Natural killer cell (primary cell): ENCODE measurements at places on chromosomes 6 and 20.

- no peak for DNase-seq
These were observed 158.5 kb downstream of the PHACTR1 start for GRCh38 chr6:12875051-12875450.

DNA sequence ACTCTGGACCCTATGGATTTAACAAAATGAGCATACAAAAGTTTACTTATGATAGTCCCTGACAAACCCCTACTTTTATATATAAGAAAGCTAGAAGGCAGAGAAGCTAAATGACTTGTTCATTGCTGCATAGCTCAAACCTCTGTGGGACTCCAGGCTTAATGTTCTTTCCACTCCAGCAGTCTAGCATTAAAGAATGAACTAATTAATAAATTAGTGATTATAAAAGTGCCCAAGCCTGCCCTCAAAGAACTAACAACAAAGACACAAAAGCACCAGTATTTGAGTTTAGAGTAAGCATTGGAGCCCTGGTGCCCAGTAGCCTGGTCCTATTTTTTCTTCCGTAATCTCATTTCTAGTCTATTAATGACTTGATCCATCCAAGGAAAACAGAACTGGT, 59.9 kb downstream of the LAMA4 start:
- DNase-seq, result no peak

GRCh38 chr6:122246906-122247658, 152.4 kb upstream of the HSF2 start:
- DNase-seq, result no peak

DNA sequence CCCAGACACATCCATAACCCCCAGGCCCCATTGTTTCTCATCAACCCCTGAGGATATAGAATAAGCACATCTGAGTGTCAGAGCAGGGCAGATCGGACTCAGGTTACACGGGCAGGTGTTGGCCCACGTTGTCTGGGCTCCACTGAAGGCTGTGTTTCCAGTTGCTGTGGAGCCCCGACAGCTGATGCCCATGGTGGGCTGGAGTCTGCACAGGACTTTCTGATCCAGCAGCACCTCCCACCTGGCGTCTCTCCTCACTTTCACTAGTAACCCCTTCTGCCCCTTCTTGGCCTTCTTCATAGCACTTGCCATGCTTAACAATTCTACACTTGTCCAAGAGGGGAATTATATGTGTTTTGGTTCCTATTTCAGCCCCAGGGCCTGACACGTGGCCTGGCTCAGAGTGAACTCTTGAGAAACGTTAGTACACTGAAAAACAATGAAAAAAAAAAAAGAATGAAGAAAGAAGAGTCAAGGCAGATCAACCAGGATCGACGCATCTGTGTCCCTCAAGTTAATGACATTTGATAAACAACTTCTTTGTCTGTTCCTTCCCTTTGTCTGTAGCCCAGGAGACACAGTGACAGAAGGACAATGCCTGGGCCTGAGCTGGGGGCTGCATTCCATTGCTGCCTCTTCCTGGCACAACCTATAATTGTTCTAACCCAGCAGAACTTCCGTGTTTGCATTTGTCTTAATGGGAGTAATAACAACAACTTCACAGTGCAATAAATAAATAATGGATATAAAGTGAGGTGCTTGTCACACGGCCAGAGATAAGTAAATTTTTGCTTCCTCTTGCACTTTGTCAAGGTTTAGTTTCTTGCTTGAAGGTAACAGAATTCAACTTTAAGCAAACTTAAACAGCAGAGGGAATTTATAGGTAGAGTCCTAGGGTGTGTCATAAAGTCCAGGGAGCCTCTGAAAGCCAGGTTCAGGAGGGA, 224.2 kb upstream of the SSTR4 start:
- DNase-seq, result no peak

- DNase-seq, result no peak
These were observed 37.2 kb downstream of the SCML4 start for GRCh38 chr6:107786709-107787588.

GRCh38 chr6:79435746-79436145, 101.5 kb downstream of the LCA5 start:
- DNase-seq, result no peak

DNA sequence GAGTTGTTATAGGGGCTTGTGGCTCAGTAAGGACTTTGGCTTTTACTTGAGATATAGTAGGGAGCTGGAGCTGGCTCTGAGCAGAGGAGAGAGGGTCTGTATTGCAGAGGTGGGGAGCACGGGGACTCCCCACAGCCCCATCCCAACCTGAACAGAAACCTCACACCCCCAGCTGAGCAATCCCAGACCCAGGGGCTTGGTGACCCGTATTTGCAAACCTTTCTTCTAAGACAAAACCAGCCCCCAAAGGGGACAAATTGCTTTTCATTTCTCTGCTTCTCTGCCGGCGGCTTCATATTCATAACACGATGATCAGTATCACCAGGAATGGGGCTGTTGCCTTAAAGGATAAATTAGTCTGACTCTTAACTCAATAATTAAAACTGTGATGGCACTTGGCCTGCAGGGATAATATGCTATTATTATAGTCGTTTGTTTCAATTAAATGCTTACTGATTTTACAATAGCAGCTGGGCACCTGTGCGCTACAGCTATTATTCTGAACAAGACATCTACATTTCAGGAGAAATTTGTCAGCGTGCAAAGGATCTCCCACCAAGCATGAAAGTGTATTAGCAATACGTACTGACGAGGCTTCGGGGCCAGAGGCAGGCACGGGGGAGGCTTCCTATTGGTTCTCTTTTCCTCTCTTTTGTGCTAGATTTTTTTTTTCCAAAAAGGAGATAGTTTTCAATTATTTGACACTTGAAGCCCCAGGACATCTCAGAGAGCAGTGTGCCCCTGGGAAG, 118.1 kb downstream of the TOX2 start:
- no peak for DNase-seq

DNA sequence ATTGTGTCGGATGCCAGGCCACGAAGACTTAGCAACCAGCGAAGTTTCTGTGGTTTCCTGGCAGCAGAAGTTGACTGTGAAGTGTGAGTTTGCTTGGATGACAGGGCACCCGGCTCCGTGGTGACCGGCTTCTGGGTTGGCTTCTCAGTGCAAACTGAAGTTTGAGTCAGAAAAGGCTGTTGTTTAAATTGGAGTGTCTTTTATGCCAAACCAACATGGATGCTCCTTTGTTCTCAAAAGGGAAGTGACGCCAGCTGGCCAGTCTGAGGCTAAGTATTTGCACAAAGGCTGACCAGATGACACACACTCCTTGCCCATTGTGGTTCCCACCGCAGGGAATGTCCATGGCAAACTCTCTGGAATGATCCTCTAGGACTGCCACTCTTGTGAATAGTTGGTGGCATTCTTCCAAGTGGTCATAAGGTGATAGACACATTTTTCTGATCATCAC, 164.8 kb upstream of the QKI start:
- no peak for DNase-seq

DNA sequence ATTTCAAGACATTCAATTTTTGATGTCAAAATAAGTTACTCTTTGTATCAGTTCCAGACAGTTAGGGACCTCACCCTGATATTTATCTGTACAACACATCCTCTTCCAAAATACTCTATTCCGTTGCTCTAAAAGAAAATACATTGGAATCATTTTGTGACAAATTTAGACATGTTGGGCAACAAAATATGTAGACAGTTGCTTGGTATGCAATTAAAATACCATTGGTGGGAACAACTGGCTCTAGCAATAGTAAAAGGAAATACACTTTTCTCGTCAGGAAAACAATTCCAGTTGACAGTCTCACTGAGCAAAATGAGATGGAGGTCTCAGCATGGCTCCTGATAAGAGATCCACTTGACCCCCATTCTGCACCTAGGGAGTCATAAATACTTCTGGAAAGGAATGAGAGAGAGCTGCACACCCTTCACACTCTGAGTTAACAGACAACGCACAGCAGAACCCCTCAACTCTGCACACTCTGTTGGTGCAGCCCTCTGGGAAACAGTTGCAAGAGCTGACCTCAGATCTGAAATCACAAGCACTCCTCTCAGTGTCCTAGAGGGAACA, 171.3 kb upstream of the NT5E start:
- DNase-seq, result no peak

DNA sequence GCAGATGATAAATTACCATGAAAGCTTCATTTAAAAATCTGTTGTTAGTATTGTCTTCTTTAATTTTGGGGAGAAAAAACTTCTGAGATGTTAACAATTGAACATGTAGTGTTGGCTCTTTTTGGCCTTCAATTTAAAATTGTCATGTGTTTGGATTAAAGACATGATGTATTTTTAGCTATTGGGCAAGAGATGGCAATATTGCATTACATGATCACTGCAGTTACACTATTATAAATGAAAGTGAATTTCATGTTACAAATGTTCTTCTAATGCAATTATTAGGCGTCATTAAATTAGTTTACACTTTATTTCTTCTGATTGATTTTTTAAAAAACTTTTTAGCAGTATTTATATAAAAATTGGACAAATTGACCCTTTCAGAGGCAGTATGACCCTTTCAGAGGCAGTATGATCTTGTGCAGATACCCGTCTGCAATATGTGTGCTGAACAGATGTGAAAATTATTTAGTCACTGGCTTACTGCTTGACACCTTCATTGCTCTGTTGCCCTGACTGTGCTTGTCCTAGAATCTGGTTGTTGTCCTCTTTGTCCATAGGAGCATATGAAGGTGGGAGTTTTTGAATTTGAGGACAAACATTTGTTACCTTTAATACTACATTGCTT, 25.8 kb downstream of the CDKAL1 start:
- no peak for DNase-seq

DNA sequence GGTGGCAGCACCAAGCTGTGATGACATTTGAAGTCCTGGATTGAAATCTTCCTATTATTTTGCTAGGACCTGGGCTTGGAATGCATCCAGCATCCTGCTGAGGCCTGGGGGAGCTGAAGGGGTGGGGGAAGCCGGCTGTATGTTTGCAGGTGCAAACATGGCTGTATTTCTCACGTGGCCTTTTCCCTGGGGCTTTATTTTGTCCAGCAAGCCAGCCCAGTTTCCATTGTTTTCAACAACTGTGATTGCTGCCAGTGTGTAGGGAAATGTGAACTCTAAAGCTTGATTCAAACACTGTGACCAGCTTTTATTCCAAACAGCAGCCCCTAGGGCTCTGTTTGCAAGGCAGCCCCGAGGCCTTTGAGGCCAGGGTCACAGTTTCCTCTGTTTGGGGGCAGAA, 683.0 kb downstream of the DHX35 start:
- DNase-seq, result no peak

- DNase-seq, result no peak
These were observed 123.6 kb downstream of the SYCP2 start for GRCh38 chr20:59809630-59810448.

- no peak for DNase-seq
These were observed 15.6 kb upstream of the ZNF451 start for GRCh38 chr6:57074383-57074782.

GRCh38 chr20:3459881-3460307, 10.9 kb upstream of the ATRN start:
- DNase-seq, result no peak

DNA sequence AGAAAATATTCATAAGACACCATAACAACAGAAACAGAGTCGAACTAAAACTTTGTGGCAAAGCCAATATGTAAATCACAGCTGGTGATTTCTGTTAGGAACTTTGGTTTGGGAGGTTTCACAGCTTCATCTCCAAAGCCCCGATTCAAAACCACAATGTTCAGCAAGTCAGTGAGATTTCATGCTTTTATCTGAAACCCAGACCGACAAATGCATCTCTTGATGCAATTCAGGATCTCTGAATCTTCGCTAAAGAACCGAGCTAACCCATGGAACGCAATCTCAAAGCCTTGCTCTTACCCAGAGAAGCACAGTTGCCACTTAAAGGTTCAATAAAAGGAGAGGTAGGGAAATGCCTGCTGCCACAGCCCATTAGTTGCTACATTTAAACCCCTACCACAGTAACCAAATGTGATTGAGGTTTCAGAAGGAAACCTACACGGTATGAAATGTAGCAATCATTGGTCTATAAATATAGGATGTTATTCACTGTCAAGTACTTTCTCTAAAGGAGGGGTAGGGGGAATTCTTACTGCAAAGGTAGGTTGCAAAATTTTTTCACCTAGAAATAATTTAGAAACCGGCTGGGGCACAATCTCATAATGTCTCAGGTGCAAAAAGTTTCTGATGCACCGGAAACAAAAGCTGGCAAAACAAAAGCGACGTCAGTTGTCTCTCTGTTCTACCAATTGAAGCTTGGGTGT, 381.0 kb upstream of the ARID1B start:
- DNase-seq, result no peak

GRCh38 chr6:8705435-8706020, 270.2 kb upstream of the SLC35B3 start:
- DNase-seq, result no peak

DNA sequence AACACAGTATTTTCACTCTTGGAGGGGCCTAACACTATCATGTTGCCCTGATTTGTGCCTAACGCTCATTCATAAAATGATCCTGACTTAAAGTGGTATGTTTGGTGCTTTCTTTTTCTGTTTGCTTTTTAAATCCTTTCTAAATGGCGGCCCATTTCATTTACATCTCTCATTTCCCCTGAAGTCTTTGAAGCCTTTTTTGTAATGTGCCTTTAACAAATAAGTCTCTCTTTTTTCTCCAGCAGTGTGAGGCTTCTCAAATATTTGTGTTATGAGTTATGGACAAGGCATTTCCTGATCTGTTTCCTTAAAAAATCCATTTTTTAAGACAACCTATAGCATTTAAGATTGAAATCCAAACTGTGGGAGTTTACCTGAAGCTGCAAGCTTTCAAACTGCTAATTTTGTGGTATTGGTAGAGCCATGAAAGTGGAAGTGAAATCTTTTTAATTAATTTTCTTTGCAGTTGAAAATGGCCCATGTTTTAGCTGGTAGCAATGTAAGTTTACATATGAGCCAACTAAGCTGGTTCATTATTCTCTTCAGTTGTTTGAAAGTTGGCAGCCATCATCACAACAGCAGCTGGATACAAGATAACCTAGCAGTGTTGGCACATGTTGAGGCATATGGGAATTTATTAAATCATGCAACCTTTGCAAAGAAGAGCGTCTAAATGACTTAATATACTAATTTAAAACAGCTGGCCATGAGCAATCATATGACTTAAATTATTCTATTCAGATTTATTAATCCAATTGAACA, 469.7 kb downstream of the CDKAL1 start:
- DNase-seq, result no peak

- no peak for DNase-seq
These were observed 18.2 kb downstream of the FBXL4 start for GRCh38 chr6:98929498-98930060.
